ENCODE measurements at places on chromosomes 13 and 19.

DNA sequence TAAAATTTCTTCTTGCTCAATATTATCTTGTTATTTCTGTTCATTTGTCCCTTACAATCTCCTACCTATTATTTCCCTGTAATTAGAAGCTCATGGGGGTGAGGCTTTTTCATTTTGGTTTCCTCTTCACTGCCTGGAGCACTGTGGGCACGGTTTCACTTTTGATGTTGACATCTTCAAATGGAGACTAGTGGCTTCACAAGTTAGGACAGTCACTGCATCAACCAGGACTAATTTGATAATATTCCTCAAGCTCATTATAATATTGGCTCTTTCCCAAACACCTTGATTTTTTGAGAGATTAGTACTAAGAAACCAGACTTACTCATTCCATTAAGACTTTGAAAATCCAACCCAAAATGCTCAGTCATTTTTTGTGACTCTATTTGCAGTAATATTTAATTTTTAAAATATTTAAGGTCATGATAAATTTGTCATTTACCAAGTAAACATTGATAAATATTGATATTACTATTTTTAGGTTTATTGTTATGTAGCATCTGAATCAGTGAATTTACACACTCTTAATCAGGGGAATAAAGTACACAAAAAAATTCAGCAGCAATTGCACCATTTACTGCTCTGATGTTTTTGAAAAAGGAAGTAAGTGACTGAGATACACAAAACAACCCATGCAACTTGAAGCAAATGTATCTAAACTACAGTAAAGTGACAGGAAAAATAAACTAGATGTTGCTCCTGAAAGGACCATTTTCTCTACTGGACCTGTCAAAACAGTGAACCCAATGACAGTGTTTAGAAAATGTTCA is 28.8 kb upstream of the RCBTB2 start:
- DNase-seq: no peak

- DNase-seq: no peak
These were observed 34.5 kb upstream of the ATP1A3 start for GRCh38 chr19:42028304-42029216.

DNA sequence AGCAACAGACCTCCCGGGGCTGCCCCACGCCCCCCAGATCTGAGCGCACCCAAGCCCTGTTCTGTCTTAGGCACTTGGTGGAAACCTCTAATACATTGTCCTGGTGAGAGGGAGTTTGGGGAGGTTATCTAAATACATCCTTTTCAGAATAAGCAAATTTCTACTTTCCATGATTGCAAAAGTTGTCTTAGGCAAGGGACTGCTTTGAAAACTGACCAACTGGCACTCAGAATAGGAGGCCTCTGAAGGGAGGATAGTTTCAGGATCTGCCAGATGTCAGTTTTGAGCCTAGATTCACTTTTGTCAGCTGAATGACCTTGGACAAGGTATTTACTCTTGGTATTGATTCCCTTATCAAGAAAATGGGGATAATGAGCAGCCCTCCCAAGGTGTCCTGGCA is 11.8 kb downstream of the SERP2 start:
- no peak for DNase-seq

DNA sequence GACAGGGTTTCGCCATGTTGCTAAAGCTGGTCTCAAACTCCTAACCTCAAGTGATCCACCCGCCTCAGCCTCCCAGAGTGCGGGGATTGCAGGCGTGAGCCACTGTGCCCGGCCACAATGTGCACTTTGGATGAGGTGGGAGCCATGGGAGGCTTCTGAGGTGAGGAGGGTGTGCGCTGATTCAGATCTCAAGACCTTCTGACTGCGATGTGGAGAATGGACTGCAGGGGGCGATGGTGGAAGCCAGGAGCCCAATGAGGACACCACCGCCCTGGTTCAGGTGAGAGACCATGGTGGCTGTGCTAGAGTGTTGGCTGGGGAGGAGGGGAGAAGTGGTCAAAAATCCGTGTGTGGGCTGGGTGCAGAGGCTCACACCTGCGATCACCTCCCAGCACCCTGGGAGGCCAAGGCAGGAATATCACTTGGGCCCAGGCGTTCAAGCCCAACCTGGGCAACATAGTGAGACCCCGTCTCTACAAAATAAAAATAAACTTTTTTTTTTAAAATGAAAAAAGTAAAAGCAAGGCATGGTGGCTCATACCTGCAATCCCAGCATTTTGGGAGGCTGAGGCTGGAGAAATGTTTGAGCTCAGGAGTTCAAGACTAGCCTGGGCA is 5.6 kb downstream of the INAFM1 start:
- no peak for DNase-seq

DNA sequence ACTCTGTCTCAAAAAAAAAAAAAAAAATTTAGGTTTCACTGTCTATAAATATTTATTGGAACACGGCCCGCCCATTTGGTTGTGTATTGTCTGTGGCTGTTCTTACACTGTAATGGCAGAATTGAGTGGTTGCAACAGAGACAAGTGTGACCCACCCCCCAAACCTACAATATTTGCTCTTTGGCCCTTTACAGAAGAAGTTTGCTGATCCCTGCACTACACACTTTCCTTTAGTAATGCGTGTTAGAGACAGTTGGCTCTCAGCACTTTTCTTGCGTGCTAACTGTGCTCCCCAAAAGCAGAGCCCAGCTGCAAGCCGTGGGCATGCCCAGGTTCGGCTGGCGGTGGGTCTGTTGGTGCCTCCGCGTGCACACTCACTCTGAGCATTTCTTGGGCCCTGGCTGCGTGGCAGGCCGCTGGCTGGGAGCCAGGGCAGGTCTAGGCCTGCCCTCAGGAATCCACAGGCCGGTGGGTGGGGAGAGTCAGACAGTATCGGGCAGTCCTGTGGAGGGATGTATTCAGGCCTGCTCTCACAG is 72.6 kb downstream of the SIPA1L3 start:
- DNase-seq: no peak

- DNase-seq: no peak
These were observed 38.3 kb downstream of the DNAJC15 start for GRCh38 chr13:43061496-43062280.

DNA sequence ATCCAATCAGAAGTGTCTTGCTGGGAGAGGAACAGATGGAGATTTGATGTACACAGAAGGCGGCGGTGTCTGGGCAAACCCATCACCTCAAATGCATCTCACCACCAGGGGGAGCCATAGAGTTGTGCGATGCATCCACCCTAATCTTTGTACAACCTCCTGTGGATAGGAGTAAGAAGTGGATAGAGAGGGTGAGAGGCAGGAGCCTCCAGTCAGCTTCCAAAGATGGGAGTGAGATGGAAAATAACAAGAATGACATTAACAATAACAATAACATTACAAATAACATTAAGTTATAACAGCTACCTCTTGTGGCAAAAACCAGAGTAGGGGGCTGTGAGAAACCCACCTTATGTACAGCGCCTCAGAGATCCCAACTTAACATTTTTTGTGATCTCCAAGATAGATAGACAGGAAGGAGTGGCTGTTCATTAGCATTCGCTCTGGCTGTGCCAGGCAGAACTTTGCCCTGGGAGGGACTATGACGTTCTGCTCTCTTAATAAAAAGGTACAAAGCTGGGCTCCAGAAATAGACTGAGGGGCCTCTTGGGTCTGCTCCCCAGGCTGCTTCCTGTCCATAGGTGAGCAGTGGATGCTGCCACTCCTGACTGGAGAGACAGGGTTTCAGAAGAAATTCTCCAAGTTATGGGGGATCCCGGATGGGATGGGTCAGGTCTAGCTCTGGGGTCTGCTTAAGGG is 5.2 kb upstream of the CEACAM18 start:
- DNase-seq: peak; percentile 77

DNA sequence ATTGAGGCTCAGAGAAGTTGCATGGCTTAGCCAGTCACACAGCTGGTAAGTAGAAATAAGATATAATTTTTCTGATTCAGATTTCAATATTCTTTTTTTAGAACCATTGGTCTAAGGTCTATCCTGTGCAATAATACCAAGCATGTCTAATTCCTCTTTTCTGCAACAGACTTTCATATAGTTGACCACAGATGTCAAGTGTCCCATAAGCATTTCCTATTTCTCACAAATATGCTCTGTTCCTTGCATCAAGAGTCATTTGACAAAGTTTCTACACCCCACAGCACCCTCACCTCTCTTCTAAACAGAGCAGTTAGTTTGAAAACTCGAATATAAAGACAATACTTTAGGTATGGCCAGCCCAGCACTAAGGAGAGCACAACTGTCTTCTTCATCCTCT is 26.8 kb upstream of the SACS start:
- no peak for DNase-seq

- DNase-seq: peak; percentile 65
These were observed 30.3 kb downstream of the ZNF763 start for GRCh38 chr19:11995174-11995573.

DNA sequence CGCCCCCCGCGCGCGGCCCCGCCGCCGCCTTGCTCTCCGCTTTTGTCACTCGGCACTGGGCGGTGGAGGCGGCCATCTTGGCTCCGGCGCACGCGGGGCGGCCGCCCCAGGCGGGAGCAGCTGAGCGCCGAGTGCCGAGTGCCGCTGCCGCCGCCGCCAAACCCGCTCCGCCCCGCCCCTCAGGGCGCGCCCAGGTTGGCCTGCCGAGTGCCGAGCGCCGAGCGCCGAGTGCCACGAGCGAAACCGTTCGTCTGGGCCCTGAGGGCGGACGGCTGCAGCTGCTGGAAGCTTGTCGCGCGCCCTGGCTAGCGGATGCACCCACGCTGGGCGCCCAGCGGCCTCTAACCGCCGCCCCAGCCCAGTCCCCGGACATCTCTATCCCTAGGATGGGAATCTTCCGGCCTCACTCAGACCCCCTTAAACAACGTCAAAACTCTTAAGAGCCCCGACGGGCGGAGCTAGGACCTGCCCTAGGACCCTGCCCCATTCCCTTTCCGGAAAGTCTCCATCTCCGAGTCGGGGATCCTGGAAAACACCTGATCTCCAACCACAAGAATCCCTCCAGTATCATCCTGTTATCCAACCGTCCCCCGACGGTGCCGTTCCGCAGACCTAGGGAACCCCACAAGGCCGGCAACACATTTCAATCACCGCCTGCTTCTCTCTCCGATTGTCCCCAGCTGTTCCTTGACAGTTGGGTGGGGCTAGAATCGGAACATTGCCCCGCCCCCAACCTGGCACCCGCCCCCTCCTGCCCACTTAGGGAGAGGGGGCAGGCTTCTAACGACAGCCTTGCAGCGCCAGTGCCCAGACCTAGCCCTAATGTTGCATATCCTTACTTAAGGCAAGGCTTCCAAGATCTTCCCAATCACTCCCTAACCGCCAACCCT is 14.1 kb upstream of the AKAP8L start:
- DNase-seq: peak; percentile 97

DNA sequence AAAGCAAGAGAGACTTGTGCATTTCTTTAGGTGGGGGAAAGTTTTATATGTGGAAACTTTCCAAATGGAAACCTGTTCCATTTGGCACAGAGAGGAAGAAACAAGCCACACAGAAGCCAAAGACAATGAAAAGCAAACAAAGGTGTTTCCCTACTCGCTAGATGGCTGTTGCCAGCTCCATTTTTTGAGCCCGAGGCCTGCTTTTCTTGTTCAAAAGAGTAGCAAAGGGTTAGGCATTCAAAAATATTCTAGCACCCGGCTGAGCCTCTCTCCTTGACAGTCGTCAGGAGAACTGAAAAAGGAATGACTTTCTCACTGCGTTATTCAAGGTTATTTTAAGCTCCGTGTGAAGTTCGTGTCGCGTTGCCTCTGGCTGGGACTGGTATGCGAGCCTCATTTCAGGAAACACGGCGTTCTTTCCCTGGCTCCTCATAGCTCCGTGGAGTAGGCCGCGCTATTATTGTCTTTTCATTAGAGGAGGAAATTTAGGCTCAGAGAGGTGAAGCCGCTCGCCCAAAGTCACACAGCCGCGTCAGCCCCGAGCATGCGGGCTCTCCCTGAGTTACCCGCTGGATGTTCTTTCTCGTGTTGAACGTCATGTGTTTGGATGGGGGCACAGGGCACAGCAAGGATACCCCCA is 7.6 kb downstream of the TRPM4 start:
- DNase-seq: no peak

DNA sequence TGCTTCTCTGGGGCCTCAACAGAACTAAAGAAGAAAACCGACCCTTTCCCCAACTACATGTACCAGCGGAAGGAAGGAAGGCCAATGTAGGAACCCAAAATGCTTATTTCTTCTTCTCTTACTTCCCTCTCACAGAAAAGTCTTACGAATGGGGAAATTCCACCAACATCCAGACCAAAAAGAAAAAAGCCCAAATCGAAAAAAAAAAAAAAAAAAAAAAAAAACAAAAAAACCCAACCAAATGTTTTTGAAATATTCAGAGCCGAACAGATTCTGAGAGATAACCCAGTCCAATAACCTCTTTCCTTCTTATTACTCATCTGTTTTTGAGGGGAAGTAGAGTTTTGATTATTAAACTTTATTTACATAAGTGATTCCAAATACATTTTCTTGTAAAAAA is 3.9 kb downstream of the PPM1N start:
- DNase-seq: no peak

DNA sequence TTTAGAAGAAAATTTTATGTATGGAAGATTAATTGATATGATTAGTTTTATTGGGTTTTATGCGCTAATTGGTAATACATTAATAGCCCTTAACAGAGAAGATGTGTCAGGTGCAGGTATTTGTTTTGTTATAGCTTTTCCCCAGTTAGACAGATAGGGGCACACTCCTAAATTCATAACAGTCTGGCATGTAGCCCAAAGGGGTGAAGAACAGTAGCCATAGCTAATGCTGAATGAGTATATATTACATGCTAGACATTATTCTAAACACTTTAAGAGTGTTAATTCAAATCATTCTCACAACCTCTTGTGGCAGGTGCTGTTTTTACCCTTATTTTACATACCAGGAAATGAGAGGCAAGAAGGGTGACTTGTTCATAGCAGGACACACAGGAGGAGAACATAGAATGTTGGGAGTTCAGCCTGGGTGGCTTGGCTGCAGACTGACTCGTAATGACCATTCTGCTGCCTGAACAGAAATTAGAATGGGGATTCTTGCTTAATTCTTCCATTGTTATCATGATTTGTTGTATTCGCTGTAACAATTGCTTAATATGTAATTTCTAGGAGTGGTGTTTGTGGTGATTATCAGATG is 20.1 kb downstream of the PCCA start:
- no peak for DNase-seq

DNA sequence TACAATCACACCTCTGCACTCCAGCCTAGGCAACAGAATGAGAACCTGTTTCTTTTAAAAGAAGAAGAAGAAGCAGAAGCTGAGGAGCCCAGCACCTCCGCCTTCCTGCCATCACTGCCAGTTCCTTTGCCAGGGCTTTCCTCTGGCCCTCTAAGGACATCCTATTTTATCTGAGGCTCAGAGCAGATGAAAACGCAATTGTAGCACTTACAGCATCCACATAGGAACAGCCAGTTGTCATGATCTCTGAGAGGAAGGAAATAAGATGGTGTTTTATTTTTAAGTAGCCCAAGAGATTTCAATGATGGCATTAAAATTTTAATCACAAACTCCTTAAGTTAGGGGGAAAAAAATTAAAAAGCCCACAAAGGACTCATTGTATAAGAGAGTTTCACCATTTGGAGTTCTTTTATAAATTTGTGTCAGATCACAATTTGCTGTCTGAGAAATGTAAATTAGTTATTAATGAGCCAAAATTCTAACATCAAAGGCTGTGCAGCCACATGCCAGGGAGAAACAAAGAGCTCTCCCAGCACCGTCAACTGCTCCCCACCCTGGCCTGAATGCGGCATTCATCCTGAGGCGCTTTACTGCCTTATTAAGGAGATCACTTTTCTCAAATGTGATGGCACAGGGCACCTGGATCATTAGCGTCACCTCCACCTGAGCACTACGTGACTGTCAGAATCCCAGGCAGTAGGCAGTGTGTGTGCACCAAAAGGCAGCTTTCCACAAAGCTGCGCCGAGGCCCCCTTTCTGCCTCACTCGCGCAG is 393.0 kb downstream of the FOXO1 start:
- DNase-seq: no peak
